ENCODE measurements at places on chromosomes 7 and 10. TPM values are rescaled to one million over a fixed set of nuclear protein-coding genes. Genes with fewer than 3 reads are reported as not detected.

Gene ZNF853
- 5.5 TPM for total RNA-seq

DNA sequence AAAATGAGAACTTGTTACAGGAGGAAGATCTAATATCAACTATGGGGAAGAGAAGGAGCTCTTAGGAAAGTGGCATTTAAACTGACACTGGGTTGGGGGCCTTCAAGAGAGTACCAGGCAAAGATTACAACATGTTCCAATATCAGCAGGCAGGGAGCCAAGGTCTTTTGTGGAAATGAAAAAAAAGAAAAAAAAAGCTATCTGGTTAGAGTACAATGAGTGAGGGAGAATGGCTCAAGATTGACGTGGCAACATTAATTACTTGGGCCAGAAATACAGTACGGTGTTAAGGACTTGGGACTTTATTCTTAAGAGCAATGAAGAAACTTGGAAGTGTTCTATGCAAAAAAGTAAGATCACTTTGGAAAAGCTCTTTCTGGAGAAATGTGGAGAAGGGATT is 132.3 kb upstream of the CDK1 start:
- no peak for DNase-seq

GRCh38 chr7:139783647-139784385 is 6.0 kb upstream of the HIPK2 start:
- no peak for DNase-seq

DNA sequence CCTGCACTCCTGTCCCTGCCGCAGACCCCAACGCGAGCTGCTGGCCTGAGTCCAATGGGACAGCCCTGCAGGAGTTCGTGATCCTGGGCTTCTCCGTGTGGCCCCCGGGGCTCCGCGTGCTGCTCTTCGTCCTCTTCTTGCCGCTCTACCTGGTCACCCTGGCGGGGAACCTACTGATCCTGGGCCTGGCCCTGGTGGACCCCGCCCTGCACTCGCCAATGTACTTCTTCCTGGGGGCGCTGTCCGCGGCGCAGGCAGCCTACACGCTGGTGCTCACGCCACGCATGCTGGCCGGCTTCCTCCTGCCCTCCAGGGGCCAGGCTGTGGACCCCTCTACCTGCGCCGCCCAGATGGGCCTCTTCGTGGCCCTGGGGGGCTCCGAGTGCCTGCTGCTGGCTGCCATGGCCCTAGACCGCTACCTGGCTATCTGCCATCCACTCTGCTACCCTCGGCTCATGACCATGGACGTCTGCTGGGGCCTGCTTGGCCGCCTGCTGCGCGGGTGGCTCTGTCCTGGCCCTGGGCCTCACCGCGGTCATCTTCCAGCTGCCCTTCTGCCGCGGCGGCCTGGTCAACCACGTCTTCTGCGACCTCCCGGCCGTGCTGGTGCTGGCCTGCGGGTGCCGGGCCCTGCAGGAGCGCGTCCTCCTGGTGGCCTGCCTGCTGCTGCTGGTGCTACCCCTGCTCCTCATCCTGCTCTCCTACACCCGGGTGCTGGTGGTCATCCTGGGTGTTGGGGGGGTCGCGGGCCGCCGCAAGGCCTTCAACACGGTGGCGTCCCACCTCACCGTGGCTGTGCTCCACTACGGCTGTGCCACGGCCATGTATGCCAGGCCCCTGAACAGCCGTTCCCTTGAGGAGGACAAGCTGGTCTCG is 71.7 kb downstream of the RBAK start:
- DNase-seq: no peak

Gene NRG3
- 3.2 TPM for total RNA-seq

Gene AGAP9
- total RNA-seq: 23.7 TPM

GRCh38 chr7:87456247-87456646 is 19.2 kb downstream of the ABCB4 start:
- peak; percentile 17 for DNase-seq
